ENCODE measurements at places on chromosomes 5 and 9.

GRCh38 chr5:148401604-148402003 is 17.8 kb downstream of the FBXO38 start:
- no peak for DNase-seq

DNA sequence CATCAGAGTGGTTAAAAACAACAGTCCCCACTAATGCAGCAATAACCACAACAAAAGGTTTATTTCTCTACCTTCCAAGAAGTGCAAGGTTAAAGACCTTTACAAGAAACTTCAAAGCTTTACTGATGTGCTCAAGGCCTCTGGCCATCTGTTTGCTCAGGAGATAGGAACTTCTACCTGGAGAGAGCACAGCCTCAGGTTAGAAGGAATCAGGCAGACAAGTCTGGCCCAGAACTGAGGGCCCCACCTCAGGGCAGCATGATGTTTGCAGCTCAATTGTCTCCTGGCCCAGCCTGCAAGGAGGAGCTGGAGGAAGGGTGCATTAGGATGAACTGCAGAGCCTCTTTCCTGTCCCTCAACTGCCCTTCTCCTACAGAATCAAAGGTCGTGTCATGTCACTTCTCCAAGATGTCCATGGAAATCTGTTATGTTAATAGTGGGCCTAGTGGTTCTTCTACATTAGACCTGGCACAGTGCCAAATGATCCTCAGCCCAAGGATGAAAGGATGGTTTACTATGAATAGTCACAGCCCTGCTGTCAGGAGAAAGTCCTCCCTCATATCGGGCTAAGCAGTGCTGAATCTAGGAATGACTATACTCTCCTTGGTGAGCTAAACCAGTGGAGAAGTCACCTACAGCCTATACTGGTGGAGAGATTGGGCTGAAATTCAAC is 98.9 kb upstream of the NTRK2 start:
- no peak for DNase-seq

DNA sequence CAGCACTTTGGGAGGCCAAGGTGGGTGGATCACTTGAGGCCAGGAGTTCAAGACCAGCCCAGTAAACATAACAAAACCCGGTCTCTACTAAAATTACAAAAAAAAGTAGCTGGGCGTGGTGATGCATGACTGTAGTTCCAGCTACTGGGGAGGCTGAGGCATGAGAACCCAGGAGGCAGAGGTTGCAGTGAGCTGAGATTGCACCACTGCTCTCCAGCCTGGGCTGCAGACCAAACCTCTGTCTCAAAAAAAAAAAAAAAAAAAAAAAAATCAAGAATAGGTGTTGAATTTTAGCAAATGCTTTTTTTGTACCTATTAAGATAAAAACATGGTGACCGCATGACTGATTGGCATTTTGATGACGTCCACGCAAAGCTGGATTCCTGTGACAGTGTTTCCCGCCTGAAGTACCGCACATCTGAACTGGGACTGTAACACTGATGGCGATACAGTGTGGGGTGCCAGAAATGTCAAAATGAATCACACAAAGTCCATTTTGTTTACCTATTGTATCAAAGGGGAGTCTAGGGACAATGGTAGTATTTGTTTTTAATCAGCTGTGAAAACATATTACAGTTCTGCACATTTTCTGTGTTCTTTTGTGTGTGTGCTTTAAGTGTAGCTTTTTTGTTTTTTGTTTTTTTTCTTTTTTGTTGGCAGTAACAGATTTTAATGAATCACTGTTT is 23.2 kb upstream of the TBC1D9B start:
- DNase-seq: no peak

GRCh38 chr5:116681334-116682013 is 106.9 kb upstream of the SEMA6A start:
- no peak for DNase-seq

DNA sequence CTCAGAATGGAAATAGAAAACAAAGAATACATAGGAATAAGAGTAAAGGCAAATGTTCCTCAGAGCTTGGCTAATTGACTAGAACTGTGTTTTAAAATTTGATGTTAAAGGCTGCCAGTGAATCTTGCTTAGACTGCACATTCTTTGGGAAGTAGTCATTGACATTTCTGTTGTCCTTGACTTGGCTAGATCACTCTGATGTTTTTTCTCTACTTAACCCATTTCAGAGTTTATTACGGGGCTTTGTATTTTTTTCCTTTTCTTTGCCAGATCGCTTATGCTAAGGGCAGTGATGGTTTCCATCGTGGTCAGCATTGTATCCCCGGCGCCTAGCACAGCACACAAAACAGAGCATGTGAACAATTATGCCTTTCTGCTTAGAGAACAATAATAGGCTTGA is 1126.7 kb upstream of the CDH9 start:
- no peak for DNase-seq

DNA sequence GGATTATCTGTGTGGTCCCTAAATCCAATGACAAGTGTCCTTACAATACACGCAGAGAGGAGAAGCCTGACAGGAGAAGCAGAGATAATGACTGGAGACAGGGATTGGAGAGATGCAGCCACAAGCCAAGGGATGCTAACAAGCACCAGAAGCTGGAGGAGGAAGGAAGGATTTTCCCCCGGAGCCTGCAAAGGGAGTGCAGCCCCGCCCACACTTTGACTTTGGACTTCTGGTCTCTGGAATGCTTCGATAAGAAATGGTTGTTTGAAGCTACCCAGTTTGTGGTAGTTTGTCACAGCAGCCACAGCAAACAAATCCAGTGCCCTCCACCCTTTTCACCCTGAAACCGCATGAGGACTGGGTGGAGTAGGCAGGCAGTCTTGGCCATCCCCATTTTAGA is 77.2 kb upstream of the BOD1 start:
- no peak for DNase-seq

DNA sequence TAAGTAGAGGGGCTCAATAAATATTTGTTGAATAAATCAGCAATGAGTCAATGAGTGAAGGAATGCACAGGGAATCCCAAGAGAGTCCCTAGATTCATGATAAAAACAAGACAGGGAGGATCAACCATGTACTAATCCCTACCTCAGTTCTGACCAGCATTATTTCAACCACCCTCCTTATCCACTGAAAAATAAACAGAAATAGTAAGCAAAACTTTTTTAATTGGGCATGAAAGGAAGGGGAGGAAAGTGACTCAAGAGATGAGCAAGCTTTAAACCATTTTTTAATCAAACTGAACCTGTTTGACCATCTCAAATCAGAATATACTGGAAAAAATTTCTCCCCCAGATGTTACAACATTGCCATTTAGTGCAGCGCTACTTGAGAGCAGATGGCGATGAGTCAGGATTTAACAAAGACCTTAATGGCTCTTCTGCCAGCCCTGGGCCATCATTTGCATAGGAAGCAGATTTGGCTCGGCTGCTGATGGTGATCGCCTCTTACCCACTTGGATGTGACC is 194.8 kb upstream of the SLC30A5 start:
- no peak for DNase-seq
